Kidney epithelial cell (primary cell): ENCODE measurements at places on chromosomes 3 and 15.

GRCh38 chr3:22862111-22862510 lies 341.0 kb upstream of the UBE2E2 start:
- DNase-seq = no peak

DNA sequence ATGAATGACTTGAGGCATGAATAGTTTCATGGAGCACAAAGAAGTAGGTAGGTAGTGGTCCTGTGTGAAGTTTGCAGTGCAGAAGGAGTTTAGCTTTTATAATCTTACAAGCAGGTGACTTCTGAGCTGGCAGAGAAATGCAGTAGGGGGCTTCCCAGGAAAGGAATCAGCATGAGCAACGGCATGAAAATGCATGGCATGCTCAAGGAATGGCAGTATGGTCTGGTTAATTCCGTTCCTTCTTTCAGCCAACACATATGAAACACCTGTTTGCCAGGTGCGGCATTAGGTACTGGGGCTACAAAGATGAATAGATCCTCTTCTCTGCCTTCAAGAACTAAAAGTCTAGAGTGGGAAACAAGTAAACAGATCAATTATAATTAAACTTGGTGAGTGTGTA lies 138.0 kb upstream of the BHLHE40 start:
- no peak for DNase-seq

GRCh38 chr3:60812502-60812901 lies 438.8 kb downstream of the FHIT start:
- DNase-seq = no peak

DNA sequence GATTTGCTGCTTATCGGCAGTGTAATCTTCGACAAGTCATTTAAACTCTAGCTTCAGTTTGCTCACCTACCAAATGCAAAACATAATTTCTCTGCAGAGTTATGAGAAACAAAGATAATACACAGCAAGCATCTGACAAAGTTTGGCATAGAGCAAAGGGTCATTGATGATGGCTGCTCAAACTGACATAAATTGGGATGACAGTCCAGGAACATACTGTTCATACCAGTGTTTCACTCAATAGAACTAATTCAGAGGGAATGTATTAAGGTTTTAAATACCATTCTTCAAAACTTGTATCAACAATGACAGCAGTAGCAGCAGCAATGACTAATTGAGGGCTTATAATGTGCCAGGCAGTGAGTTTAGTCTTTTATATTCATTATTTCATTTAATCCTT lies 137.6 kb downstream of the SPATA16 start:
- DNase-seq = no peak
